ENCODE measurements at places on chromosomes 4 and X.

DNA sequence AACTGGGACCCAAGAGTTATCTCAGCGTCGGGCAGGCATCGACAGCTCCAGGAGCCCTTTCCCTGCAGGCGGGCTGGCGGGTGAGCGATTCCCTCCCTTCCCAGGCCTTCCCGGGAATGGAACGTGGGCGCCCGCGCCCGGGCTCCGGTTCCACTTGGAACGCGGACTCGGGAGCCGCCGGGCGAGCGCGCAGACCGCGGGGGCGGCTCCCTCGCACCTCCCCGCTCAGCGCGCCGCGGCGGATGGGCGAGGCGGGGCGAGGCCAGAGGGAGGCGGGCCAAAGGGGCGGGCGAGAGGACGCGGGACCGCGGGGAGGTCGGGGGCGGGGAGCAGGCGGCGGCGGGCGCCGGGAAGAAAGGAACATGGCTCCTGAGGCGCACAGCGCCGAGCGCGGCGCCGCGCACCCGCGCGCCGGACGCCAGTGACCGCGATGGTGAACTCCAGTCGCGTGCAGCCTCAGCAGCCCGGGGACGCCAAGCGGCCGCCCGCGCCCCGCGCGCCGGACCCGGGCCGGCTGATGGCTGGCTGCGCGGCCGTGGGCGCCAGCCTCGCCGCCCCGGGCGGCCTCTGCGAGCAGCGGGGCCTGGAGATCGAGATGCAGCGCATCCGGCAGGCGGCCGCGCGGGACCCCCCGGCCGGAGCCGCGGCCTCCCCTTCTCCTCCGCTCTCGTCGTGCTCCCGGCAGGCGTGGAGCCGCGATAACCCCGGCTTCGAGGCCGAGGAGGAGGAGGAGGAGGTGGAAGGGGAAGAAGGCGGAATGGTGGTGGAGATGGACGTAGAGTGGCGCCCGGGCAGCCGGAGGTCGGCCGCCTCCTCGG lies at the start of gene PKD2:
TSS of gene PKD2 (plus strand) at position 332 of the 818 bp plus-strand sequence. CDS start at position 431, 99 bp downstream.
- peak; percentile 78 for DNase-seq

GRCh38 chr4:168177546-168178149 lies 85.3 kb downstream of the ANXA10 start:
- DNase-seq, result no peak

GRCh38 chrX:153387345-153387744 lies 13.8 kb downstream of the PNMA6E start:
- DNase-seq, result no peak

DNA sequence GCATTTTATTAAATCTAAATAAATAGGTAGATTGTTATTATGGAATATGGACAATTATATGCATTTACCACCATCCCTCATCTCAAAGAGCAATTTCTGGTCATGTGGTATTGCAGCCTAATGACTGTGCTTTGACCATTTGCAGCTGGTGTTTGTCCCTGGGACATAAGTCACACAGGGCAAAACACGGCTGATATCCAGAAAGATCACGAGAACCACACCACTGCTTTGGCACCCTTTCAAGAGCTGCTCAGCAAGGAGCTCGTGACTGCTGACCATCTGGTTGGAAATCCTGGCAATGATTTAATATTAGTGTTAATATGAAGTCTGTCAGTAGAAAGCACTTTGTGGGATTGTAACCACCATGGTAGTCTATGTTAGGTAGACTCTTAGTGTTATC lies 545.0 kb downstream of the GBA3 start:
- DNase-seq, result no peak

- no peak for DNase-seq
Measured at GRCh38 chr4:100631281-100631968, 113.6 kb upstream of the EMCN start.

GRCh38 chrX:22424122-22424915 lies 151.6 kb downstream of the CBLL2 start:
- DNase-seq, result no peak

- peak; percentile 82 for DNase-seq
Measured at GRCh38 chr4:1579001-1579900, 104.9 kb downstream of the FAM53A start.

- DNase-seq, result no peak
Measured at GRCh38 chr4:98358630-98359248, 97.6 kb downstream of the RAP1GDS1 start.

- no peak for DNase-seq
Measured at GRCh38 chrX:110037178-110037577, 34.3 kb downstream of the TMEM164 start.

- no peak for DNase-seq
Measured at GRCh38 chrX:31656013-31656412, 584.2 kb upstream of the FTHL17 start.

All from CD4-positive, alpha-beta T cell treated with Interleukin-12 subunit alpha and Interleukin-12 subunit beta, for 1 hour (primary cell).